Adrenal gland (tissue), 19 donors: ENCODE measurements at places on chromosomes 1 and 21. TPM values are rescaled to one million over a fixed set of nuclear protein-coding genes. Genes with fewer than 3 reads are reported as not detected.

GRCh38 chr1:108554682-108555427 is 5.0 kb upstream of the EEIG2 start:
- no peak overlapping the region for H3K4me3 ChIP-seq
- H3K27ac ChIP-seq = no peak overlapping the region
- no peak for DNase-seq
- no peaks in the 10 kb centered on the region for H3K36me3 ChIP-seq
- H3K27me3 ChIP-seq = no peaks in the 10 kb centered on the region

DNA sequence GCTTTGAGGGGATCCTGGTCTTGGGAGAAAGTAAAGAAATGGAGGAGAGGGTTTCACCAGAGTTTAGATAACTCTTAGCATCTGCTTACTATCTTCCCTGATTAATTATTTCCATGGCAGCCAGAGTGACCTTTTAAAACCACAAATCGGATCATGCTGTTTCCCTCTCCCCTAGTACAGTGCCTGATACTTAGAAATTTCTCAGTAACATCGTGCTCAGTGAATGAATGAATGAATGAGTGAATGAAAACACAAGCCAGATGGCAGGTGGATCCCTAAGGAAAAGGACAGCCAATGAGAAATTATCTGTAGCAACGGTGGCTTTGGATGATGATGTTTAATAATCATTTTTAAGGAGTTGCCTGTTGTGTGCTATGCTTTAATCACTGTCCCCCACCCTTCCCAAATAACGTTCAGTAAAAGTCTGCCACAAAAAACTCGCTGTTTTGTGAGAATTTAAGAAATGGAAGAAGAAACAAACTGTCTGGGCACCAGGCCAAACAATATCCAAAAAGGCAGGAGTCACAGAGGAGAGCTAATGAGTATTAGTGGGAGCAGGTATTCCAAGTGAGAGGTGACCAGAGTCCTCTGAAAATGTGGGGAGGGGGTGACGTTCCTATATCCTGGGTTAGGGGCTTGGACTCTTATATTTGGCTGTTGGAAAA is 737 bp upstream of the SMAP2 start:
- H3K27ac ChIP-seq = no peak overlapping the region
- H3K27me3 ChIP-seq = no peaks in the 10 kb centered on the region
- H3K4me1 ChIP-seq = no peaks in the 10 kb centered on the region
- no peak overlapping the region for H3K4me3 ChIP-seq
- no peak for DNase-seq

KISS1 gene
- not detected for total RNA-seq

GRCh38 chr1:203244776-203245175 is 15.3 kb upstream of the CHIT1 start:
- H3K4me1 ChIP-seq = no peaks in the 10 kb centered on the region
- no peaks in the 10 kb centered on the region for H3K36me3 ChIP-seq
- H3K27ac ChIP-seq = no peak overlapping the region
- no peaks in the 10 kb centered on the region for H3K27me3 ChIP-seq
- no peak overlapping the region for H3K4me3 ChIP-seq

DNA sequence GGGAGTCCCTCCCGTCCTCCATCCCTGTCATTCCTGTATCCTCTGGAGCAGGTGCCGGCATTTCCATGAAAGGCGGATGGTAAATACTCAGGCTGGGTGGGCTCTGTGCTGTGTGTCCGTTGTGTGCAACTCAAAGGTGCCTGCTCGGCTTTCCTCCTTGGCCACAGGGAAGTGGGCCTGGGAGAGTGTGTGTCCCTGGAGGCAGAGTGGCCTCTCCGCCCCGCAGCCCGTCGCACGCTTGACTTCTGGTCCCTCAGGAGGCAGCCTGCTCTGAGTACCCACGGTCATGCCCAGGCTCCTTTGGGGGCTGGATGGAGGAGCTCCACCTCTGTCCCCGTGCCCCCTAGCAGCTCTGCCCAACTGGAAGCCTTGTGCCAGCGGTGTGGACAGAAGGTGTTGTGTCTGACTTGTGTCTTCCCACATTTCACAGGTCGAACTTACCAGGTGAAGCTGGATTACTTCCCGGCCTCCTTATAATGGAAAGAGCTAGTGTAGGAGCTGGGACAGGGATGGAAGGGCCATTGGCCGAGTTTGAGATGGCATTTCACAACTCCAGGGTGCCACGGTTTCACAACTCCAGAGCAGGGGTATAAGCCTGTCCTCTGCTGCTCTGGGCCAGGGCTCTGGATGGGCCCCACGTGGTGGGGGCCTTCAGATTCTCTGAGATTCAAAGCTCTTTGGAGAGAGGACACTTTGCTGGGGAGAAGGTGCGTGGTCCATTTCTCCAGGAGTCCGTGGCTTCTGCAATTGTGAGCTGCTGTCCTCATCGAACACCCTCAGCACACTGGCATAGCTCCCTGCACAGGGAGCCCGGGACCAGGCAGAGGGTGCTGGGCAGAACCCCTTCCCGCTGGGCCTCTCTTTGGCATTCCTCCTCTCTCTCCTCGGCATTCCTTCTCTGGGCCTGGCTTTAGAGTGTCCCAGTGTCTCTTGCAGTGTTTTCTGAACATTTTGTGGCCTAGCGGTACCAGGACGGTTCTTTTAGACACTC is 152.7 kb upstream of the COL6A1 start:
- H3K27me3 ChIP-seq = no peaks in the 10 kb centered on the region
- no peaks in the 10 kb centered on the region for H3K4me1 ChIP-seq
- DNase-seq = no peak
- no peak overlapping the region for H3K4me3 ChIP-seq
- H3K36me3 ChIP-seq = no peaks in the 10 kb centered on the region
- H3K27ac ChIP-seq = no peak overlapping the region

- no peak overlapping the region for H3K4me3 ChIP-seq
- no peak overlapping the region for H3K27ac ChIP-seq
- no peak for DNase-seq
- H3K4me1 ChIP-seq = no peaks in the 10 kb centered on the region
- no peaks in the 10 kb centered on the region for H3K27me3 ChIP-seq
- H3K36me3 ChIP-seq = no peaks in the 10 kb centered on the region
Observed at GRCh38 chr21:31838586-31839355, 34.0 kb upstream of the HUNK start.

DNA sequence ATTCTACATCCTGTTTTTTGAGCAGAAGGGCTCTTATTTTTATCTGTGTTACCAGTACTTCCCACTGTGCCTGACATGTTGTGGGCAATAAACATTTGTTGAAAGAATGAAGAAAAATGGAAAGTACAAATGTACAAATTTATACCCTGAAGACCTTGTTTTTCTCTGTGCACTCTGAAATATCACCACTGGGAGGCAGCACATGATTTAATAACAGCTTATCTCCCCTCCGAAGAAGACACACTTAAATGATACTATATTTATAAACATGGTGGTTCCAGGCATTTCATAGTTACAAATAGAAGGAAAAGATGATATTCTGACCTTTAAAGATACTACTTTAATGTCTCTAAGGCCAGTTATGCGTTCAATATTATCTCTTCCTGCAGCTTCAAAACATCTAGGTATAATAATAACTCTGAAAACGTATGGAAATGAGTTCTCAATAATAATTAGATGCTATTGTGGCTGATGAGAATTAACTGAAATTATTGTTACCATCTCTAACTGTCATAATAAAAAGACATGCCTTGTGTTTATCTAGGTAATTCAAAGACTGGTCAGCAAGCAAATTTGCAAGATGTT is 12.8 kb downstream of the DYNLT5 start:
- no peak overlapping the region for H3K27ac ChIP-seq
- no peaks in the 10 kb centered on the region for H3K4me1 ChIP-seq
- no peaks in the 10 kb centered on the region for H3K36me3 ChIP-seq
- H3K4me3 ChIP-seq = no peak overlapping the region

ANKRD45 gene
- total RNA-seq = 1.0 TPM

DNA sequence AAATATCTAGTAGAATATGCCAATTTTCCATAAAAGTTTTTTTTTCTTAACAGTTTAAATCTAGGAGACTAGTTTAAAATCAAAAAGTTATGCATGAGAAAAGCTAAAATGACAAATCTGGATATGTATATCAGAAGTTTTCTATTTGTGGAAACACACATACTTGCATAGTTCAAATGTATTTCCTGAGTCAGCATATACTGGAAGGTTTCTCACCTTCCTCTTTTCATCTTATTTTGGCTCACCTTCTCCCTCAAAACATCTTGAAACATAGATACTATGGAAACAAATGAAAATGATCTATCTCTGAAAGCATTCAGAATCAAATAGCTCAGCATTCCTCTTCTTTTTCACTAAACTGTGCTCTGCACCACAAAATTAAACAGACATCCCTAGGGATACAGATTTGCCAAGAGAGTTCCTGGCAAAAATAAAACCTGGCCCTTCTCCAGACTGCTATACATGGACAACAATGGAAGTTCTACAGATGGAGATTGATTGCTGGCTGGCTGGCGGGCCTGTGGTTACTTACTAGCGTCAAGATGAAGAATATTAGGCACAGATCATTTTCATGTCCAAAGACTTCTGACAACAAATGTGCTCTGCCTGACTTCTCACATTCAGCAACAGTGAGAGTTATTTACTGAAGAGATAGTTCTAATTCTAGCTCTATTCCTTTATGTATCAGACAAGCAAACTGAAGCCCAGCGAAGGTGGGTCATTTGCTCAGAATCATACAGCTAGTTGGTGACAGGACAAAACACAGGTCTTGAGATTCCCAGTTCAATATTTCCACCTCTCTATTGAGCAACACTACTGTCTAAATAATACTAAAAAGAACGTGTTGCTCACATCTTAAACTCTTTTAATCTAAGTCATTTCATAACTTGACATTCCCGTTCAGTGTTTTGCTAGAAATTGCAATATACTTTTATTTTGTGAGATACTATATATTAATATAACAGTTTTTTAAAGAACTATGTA is 26.6 kb downstream of the DIPK1A start:
- H3K27ac ChIP-seq = no peak overlapping the region
- peaks cover 14% of the 10 kb centered on the region for H3K4me1 ChIP-seq
- no peak overlapping the region for H3K4me3 ChIP-seq
- peak; percentile 30 for DNase-seq
- H3K27me3 ChIP-seq = no peaks in the 10 kb centered on the region

GRCh38 chr1:9652379-9653209 is 1.1 kb downstream of the PIK3CD start:
- peaks cover 29% of the 10 kb centered on the region for H3K27me3 ChIP-seq
- H3K36me3 ChIP-seq = no peaks in the 10 kb centered on the region
- H3K4me3 ChIP-seq = no peak overlapping the region

LGR6 gene
- total RNA-seq = 0.18 TPM

NBPF14 gene
- 18.6 TPM for total RNA-seq

DNA sequence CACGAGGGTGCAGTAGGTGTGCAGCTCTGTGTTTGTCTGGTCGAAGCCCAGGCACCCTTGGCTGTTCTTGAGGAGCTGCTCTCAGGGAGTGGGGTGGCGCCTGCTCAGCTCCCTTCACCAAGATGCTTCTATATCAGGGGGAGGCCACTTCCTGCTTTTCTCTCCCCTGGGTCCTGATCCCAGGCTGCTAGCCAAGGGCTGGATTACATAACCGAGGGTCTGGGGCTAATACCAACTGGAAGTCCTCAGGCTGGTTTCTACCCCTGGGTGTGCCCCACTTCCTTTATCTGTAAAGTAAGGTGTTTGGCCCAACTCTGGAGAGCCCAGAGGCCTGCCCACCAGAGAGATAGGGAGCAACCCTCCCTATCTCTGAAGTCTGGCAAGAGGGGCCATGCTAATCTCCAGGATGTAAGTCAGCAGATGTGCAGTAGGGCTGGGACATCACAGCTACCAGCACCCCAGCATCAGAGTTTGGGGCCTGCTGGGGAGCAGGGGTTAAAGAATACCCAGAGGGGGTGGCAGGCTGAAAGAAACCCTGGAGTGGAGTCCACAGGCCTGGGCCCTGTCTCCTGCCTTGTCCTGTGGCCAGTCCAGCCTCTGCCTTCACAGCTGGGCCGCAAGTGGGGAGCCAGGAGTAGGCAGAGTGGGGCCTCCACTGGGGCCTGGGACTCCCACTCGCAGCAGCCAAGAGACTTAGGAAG is 2.1 kb downstream of the SELENBP1 start:
- H3K4me1 ChIP-seq = peaks cover 23% of the 10 kb centered on the region
- no peaks in the 10 kb centered on the region for H3K36me3 ChIP-seq
- no peaks in the 10 kb centered on the region for H3K27me3 ChIP-seq
- peak overlapping the region; percentile 26 for H3K27ac ChIP-seq

- H3K4me3 ChIP-seq = peak within 1 kb of the TSS; percentile 98
- H3K4me1 ChIP-seq = no peaks in the 10 kb centered on the region
- no peaks in the 10 kb centered on the region for H3K36me3 ChIP-seq
- DNase-seq = peak; percentile 79
- H3K27me3 ChIP-seq = no peaks in the 10 kb centered on the region
- peak within 1 kb of the TSS; percentile 80 for H3K27ac ChIP-seq
Observed at GRCh38 chr1:45205910-45206721, at the start of gene ZSWIM5. TSS of gene ZSWIM5 (minus strand) at chr1:45206605. CDS start at chr1:45206350, 255 bp downstream.

UTP11 gene
- total RNA-seq = 71.9 TPM

GRCh38 chr1:1170215-1171091 is 3.2 kb upstream of the TTLL10 start:
- no peak overlapping the region for H3K27ac ChIP-seq
- no peak overlapping the region for H3K4me3 ChIP-seq
- no peaks in the 10 kb centered on the region for H3K4me1 ChIP-seq
- peaks cover 50% of the 10 kb centered on the region for H3K27me3 ChIP-seq

SDC3 gene
- total RNA-seq = 186 TPM

MFSD2A gene
- 2.1 TPM for total RNA-seq

DNA sequence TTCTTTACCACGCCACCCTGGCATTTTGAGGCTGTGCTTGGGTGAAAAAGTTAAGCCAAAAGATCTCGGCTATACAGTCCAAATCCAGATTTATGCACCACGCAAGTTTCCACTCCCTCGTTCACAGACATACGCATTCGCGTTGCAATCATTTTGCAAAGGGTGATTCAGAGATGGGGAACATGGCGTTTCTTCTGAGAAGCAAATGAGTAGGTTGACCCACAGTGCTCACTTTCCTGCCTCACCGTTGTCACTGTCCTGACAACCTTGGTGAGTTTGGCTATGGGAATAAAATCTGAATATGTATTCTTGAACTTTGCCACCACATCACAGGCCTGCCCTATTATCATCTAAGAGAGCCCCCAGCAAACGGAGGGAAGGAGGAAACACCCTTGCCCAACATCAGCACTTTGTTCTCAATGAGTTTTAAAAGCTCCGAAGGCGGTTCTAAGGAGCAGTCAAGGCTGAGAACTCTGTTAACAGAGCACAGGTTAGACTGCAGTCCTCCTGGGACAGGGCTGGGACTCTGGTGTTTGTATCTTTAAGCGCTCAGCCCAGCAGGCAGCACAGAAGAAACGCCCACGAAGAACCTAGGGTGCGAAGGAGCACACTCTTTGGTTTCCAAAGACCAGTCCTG is 86.4 kb downstream of the RUNX1 start:
- H3K4me1 ChIP-seq = no peaks in the 10 kb centered on the region
- peaks cover 7% of the 10 kb centered on the region for H3K27me3 ChIP-seq
- DNase-seq = no peak
- H3K27ac ChIP-seq = no peak overlapping the region
- no peaks in the 10 kb centered on the region for H3K36me3 ChIP-seq

ALX3 gene
- total RNA-seq = not detected

DNA sequence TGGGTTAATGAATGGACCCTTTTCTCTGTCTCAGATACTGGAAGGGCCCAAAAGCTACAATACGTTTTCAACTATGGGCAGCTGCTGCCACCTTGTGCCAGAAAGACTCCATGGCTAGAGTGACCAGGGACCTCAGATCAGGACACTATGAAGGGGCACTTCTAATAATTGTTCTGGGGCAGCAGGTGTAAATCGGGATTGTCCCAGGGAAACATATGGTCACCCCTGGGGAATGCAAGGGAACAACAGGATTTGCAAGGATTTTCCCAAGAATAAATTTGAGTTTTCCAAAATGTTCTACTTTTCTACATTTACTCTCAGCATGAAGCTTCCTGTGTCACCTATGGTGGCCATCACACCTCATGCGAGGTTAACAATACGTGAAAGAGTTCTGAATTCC is 12.0 kb upstream of the FCAMR start:
- H3K27ac ChIP-seq = no peak overlapping the region
- H3K36me3 ChIP-seq = no peaks in the 10 kb centered on the region
- no peaks in the 10 kb centered on the region for H3K27me3 ChIP-seq
- H3K4me1 ChIP-seq = no peaks in the 10 kb centered on the region
- DNase-seq = peak; percentile 71

PPIAL4G gene
- not detected for total RNA-seq

TNFRSF14 gene
- 125 TPM for total RNA-seq
